ENCODE measurements at places on chromosomes 6 and 20.

- DNase-seq, result no peak
Observed at GRCh38 chr6:25122001-25122400, 157.2 kb upstream of the CARMIL1 start.

GRCh38 chr20:45406260-45407066 lies 1.6 kb upstream of the DBNDD2 start:
- peak; percentile 39 for DNase-seq

GRCh38 chr6:2792330-2793110 lies 27.3 kb downstream of the WRNIP1 start:
- DNase-seq, result no peak

DNA sequence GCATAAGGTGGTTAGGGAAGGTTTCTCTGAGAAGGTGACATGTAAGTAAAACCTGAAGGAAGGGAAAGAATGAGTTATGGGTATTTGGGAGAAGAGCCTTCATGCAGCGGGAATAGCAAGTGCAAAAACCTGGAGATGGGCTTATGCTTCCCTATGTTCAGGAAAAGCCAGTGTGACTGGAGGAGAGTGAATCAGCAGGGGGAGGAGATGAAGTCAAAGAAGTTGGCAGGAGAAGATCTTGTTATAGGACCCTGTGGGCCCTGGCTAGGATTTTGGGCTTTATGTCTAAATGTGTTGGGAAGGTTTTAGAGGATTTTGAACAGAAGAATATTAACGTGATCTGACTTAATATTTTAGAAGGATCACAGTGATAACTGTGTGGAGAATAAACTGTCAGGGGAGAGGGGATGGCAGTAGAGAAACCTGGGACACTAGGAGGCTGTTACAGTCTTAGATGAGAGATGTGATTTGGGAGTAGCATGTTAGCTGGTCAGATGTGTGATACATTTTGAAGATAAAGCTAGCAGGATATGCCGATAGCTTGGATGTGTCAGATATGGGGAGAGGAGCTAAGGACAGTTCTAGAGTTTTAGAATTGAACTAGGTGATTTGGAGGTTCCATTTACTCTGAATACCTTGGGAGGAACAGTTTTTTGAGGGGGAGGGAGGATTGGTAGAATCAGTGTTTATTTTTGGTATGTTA lies 41.0 kb downstream of the PHF3 start:
- DNase-seq, result no peak

GRCh38 chr20:51732096-51732791 lies 35.9 kb downstream of the ATP9A start:
- DNase-seq, result no peak

DNA sequence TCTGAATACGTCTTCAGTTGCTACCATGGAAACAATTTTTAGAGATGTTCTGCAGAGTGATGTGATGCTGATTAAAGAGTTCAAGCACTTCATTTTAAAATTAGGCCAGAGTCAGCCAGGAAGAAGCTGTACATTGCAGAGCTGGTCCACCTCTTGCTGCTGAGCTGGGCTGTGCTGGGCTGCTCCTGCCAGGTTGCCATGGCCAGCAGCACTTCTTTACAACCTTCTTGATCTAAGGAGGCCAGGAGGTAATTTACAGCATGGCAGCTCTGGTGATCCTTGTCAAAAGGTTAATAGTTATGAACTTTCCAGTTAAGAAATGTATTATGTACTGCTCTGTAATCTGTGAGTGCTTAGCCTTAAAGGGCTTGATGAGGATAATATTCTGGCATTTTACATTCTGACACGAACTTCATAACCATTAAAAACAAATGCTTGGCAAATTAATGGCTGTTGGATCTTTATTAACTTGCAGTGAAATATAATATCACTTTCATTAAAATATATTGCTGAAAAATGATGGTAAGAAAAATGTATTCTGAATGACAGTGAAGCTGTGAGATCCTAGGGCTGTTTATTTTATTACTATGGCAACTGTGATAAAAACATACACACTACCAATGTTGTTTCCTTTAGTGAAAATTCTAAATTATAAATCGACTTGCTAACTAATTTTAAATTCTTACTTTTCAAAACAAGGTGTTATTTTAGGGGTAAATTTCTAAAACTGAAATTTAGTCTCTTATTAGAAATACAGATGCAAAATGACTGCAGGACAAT lies 259.7 kb downstream of the RFPL4B start:
- no peak for DNase-seq

DNA sequence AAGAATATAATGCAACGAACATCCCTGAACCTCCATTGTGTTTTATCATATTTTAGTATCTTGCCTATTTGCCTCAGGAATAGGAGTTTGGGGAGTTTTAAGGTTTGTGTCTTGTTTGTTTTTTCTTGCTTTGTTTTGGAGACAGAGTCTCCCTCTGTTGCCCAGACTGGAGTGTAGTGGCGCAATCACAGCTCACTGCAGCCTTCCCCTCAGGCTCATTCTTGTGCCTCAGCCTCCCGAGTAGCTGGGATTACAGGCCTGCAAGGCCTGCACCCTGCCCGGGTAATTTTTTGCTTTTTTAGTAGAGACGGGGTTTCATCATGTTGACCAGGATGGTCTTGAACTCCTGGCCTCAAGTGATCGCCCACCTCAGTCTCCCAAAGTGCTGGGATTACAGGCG lies 63.3 kb upstream of the CARMIL1 start:
- DNase-seq, result no peak

DNA sequence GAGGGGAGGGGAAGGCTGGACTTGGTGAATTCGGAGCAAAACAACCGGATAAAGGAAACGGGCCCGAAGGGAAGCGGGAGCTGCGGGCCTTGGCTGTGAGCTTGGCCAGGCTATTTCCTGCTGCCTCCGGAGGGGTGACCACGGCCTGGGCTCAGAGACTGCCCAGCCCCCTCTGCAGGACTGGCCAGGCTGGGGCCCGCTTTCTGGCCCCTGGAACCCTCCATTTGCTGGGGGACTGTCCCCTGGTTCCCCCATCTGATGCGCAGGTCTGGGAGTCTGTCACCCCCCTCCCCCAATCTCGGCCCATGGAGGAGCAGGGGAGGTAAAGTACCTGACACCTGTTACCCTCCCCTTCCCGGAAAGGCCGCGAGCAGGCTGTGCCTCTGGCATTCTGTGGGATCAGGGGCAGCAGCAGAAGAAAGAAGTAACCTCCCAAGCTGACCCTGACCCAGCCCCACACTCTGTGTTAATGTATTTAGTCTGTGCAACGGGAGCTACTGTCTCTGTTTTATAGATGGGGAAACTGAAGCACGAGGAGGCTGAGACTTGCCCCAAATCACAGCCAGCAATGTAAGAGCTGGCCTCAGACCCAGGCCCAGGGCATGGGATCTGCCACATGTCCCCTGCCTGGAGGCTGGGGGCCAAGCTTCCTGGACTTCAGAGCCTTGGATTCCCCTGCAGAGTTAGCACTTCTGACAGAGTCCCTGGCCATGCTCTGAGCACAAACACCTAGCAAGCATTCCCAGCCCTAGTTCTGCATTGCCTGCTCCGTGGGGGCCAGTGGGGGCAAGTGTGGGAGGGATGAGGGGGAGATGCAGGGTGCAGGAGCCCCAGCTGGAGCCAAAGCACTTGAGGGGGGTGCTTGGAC lies 3.5 kb downstream of the C20orf204 start:
- DNase-seq, result no peak

GRCh38 chr6:3719462-3720308 lies 31.8 kb downstream of the PXDC1 start:
- DNase-seq, result no peak

DNA sequence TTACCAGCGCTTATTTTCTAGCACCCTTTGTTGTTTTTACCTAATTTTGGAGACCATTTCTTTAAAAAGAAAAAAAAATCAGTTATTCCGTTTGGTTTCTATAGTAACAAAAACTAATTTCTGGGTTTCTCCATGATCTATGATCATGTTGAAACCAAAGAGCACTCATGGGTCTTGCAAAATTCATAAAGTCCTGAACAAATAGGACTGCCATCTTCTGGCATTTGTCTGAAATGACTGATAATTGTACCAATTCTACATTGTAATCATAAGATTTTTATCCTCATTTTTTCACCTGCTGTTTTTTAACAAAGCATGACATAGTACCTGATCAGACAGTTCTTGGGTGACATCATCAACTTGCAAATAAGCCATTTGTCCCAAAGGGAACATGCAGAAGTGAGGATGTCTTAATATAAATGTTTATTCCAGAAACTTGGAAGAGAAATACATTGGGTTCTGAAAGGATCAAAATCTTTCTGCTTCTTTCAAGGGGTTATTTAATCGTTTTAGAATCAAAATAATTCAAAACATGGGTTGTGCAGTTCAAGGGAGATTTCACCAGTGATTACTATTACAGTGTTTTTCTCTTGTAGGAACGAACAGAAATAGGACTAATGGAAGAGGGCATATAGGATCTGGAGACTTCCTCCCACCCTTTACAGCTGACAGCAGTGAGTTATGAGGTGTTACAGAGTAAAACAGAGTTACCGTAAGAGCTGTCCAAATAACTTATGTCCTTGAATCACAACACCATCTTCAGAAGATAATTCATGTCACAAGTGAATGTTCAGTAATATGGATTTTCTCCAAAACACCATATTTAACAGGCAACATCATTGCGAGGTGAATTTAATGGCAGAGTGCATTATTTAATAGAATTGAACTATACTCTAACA lies 87.1 kb upstream of the GJE1 start:
- no peak for DNase-seq

- DNase-seq, result no peak
Observed at GRCh38 chr6:109853951-109854350, 124.2 kb upstream of the GPR6 start.

DNA sequence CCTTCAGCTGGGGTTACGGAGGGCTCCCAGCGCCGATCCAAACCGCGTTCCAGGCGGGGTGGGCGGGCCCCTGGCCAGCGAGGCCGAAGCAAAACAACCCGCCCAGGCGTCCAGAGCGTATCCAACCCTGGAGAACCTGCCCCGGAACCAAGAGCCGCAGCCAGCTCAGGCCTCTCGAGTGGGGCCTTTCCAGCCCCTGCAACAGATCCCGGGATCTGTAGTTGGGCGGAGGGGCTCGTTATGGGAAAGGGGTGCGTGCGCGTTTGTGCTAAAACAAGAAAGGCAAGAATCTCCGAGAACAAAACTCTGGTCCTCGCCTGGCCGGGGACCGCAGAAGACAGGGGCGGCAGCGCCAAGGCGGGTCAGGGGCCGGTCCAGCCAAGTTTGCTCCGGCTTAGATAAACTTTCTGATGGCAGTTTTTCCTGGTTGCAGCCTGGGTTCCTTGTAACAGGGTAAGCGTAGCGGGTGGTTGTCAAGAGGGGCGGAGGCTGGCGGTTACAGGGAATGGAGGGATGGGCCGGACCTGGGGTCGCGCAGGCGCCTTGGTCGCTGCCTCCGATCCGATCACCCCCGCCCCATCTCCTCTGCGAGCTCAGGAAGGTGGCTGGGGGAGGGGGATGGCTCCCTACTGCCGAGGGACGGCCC lies 448 bp upstream of the RIN2 start:
- DNase-seq, result no peak

DNA sequence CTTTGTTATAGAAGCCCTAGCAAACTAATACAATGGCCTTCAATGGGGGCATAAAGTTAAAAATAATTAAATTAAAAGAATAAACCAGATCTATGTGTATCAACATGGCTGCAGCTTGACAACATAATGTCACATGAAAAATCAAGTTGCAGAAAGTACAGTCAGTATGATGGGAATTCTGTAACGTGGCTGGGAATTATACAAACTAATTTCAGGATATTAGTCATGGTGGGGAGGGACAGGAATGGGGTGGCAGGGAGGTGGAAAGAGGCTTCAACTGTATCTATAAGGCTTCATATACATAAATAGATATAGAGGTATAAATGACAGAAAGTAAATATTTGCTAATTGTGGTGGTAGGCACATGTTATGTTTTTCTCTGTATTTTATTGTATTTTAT lies 107.1 kb downstream of the UNC5CL start:
- DNase-seq, result no peak

DNA sequence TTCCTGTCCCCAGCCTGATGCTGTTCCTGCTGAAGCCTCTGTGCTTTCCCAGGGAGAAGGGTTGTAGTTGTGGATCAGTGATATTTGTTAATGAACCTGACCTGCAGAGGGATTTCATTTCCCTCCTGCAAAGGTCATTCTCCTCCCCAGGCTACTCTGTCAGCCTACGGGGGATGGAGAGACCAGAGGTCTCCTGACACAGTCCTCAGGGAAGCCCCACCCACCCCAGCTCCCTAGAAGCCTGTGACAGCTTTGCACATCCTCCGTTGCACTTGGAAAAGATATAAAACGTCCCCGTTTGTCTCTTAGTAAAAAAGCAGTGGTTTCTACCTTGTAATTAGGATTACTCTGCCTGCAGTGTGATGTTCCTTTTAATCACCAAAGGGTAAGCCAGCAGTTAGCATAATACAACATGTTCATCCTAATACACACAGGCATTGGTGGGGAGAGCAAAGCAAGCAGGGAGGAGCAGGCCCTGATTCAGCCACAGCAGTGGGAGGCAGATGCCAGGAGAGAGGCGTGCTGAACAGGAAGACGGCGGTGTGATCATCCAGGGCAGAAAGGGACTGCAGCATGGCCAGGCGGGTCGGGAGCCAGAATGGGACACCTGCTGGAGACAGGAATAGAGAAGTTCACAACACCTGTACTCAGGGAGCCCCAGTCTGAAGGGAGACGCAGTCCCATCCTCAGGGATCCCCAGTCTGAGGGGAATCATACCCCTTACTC lies 293.5 kb downstream of the LRFN2 start:
- DNase-seq, result no peak

GRCh38 chr6:21085643-21086042 lies 507.9 kb upstream of the SOX4 start:
- DNase-seq, result no peak

DNA sequence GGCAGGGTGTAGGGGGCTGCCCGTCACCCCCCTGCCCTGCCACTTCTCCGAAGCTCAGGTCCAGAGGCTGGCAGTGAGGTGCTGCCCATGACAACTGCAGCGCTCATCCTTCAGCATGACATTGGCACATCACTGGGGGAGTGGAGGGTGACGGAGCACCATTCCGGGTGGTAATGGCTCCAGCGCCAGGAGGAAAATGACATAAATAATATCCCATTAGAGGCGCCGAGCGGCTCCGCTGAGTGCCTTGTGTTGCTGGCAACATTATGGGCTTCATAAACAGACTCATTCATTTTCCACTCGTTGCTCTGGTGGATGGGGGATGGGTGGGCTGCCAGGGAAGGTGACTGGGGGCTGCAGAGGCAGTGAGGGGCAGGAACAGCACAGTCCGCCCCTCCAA lies 56.9 kb upstream of the CTNNBL1 start:
- DNase-seq, result no peak

DNA sequence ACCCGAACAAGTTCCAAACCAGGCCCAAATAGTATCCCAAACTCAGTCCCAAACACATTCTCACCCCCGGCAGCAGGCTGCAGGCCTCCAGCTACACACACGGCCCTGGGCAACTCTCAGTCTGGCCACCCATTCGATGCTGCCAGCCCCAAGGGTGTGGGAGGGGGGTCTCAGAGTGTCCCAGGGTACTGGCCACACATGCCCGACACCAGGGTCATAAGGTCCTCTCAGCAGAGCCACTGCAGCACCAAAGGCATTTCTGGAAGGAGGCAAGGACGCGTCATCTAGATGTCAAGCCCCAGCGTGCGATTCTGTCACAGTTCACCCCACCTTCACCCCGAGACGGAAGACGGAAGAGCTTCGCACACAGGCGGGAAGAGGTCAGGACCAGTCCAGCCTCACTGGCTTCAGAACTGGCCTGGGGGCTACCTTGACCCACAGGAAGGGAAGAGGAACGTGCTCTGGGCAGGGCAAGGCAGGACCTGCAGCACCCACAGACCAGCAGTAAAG lies 9.5 kb downstream of the MYL9 start:
- DNase-seq, result no peak
